ENCODE measurements at places on chromosomes 2 and 18.

DNA sequence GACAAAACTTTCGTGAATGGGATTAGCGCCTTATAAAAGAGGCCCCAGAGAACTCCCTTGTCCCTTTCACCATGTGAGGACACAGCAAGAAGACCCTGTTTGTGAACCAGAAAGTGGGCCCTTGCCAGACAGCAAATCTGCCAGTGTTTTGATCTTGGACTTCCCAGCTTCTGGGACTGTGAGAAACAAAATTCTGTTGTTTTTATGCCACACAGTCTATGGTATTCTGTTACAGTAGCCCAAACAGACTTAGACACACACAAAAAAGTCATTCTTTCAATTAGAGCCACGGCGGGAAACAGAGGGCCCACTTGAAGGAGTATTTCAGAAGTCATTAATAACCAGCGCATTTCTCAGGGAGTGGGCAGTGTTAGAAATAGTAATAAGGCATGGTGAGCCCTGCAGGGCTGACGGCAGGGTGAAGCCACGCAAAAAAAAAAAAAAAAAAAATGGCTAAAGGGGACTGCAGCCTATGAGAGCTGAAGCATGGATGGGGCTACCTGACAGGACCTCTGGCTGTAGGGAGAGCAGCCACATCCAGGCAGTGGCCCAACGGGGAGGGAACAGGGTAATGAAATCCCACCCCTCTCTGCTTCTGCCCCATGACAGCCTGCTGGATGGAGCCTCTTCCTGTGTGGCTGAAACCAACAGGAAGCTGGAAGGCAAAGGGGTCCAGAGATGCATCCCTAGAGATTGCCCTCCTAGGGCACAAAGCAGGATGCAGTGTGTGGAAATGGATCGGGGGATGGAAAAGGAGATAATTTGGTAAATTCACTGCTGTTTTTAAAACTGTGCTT, 189.3 kb downstream of the KCNS3 start:
- DNase-seq = no peak

- no peak for DNase-seq
These were observed 115.8 kb upstream of the PDE1A start for GRCh38 chr2:182542501-182543258.

DNA sequence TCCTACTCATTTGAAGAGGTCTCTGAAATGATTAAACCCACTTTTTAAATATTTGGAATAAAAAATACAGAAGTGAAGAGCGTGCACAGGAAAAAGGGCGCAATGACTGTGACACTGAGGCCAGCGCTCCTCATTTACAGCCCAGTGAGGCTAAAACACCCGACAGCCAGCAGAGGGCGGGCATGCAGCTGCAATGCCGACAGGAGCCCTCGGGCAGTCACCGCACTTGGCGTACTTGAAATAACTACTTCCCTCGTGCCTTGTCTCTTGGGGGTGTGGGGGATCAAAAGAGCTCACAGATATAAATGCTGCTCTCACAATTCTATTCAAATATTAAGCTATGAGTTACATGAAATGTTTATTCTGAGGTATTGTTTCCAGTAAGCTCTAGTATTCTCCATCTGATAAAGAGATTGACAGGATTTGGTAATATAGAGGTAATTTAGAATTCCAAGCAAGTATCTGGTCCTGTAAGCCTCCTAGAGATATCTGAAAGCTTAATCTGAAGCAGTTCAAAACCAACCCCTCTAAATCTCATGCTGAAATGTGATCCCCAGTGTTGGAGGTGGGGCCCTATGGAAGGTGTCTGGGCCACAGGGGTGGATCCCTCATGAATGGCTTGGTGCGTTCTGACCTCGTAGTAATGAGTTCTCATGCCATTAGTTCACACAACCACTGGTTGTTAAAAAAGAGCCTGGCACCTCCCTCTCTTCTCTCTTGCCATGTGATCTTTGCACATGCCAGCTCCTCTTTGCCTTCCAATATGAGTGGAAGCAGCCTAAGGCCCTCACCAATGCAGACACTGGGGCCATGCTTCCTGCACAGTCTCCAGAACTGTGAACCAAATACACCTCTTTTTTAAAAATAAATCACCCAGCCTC, 93.6 kb downstream of the ZAP70 start:
- peak; percentile 42 for DNase-seq

- DNase-seq = no peak
These were observed 626.7 kb downstream of the LRRTM4 start for GRCh38 chr2:76895469-76895868.

DNA sequence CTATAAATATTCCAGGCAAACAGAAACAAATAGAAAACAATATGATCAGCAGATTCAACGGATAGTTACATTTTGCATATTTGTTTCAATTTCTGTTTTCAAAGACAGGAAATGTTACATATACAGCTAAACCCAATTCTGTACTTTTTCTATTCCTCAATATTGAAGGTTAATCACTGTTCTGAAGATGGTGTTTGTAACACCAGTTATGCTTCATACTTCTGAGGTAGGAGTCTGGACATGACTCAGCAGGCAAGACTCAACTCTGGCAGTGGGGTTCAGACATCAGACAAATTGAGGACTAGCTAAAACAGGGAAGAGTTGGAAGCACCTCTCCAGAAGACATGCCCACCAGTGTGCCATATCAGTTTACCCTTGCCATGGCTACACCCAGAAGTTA, 16.6 kb downstream of the SERPINB13 start:
- DNase-seq = no peak

DNA sequence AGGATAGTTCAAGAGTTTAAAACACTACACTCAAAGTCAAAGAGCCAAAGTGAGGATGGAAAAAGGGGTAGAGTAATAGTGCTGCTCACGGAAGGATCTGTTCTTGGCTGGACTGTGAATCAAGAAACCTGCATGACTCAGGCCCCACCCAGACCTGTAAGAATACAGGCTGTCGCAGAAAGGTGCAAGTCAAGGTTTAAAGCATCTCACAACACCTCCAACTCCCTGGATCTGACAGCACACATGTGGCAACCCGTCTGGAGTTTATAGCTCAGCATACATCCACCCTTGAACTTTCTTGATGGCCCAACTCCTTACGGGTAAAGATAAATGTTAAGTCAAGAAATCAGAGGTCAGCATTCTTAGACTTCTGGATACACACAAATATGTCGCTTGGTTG, 6.3 kb downstream of the KIAA2012 start:
- DNase-seq = no peak

- DNase-seq = no peak
These were observed 33.4 kb upstream of the PNO1 start for GRCh38 chr2:68124321-68124720.

DNA sequence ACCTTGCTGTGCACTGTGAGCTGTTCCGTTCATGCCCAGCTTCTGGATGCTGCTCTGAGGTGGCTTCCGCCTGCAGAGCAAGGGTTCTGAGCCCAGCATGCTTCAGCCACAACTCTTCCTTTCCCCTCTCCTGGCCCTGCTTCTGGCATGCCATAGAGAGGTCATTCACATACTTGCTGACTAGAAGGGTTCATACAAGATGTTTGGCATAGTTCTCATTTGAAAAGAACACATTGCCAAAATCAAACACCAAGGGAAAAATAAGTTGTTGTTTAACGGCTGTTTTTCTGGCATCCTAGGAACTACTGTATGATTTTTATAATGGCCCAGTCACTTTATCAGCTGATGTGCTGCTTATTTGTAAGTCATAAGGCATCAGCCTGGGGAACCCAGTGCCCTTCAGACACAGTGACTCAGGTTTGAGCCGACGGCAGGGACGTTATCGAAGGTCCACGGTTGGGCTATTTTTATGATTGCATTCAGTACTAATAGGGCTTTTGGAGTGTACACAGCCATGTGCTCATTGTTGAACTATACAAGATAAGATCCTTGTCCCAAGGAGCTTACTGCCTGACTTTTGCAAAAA, 53.9 kb upstream of the CTAGE1 start:
- DNase-seq = no peak

DNA sequence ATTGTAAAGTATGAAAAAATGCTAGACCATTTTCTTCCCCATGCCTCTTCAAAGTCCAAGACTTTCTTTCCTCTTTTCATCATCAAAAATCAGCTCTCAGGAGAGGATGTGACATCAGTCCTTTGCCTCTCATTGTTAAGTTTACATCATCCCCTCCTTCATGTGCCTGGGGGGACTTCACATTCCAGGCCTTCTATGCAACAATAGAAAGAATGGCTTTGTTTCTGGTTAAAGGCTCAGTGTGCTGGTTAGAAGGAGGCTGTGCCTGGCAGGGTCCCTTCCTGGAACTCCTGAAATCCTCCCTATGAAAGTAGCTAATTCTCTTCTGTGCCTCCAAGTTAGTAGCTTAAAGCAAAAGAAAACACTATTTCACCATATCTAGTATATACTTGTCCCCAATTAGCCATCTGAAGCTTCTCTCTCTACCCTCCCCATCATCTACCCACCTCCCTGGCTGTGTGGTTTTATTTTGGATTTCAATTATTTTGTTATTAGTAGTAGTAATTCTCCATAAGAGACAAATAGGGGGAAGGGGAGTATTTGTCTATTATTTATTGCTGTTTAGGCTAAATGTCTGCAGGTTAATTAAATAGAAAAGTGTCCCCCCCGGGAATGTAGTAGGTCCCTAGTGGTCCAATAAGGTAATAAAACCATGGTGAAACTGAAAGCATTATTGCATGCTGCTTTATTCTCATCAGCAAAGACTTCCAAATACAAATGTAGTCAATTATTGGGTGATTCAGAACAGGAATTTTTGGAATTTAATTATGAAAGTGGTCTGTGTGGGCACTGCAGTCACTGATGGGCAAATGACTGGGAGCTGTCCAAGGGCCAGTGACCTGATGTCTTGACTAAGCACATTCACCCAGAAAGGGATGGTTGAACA, 69.0 kb downstream of the CPO start:
- DNase-seq = no peak

DNA sequence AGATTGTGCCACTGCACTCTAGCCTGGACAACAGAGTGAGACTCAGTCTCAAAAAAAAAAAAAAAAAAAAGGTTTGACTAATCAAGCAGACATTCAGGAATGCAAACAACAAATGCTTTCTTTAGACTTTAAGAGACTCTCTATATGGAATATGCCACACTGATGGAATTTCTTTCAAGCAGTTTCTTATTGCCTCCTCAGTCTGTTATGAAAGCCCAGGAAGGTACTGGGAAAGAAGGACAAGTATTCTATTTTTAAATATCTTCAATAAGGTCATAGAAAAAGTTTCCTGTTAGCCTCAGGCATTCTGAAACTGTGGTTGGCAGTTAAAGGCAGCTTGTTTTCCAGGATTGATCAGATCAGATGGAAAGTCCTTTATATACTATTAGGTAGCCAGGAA, 241.6 kb downstream of the PIK3C3 start:
- DNase-seq = no peak

- DNase-seq = no peak
These were observed 11.4 kb downstream of the FLACC1 start for GRCh38 chr2:201345625-201346213.

- DNase-seq = no peak
These were observed 1573.5 kb upstream of the ACVR2A start for GRCh38 chr2:146271131-146271831.

GRCh38 chr2:142769761-142770160, 107.7 kb upstream of the KYNU start:
- no peak for DNase-seq

DNA sequence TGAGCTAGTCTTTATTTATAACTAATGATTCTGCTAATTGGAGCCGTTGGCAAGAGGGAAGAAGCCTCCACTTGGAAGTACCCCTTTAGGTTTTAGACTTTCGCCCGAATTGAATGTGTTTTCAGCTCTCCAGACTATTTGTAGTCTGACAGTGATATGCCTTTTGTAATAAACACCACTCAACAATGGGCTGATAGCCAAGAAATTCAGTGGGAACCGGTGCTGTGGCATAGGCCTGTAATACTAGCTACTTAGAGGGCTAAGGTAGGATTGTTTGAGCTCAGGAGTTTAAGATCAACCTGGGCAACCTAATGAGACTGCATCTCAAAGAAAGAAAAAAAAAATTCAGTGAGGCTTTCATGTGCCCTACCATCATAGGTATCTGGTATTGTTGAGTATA, 13.6 kb upstream of the ZSCAN30 start:
- peak; percentile 82 for DNase-seq

GRCh38 chr2:182240862-182241371, 185.9 kb downstream of the PDE1A start:
- DNase-seq = no peak

DNA sequence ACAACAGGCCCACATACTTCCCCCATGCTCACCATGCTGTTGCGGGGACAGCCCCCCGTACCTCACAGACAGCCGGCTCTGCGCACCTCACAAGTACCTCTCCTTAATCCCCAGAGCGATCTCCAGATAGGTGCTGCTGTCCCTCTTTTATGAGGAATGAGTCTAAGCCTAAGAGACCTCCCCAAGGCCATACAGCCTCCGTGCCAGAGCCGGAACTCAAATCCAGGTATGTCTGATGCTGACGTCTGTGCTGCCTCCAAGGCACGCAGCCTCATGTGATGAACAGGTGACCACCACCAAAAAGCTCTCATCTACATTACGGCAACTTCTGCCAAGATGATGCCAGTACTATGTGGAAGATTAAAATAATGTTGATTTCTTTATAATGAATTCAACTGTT, 85.2 kb downstream of the EIPR1 start:
- DNase-seq = no peak

DNA sequence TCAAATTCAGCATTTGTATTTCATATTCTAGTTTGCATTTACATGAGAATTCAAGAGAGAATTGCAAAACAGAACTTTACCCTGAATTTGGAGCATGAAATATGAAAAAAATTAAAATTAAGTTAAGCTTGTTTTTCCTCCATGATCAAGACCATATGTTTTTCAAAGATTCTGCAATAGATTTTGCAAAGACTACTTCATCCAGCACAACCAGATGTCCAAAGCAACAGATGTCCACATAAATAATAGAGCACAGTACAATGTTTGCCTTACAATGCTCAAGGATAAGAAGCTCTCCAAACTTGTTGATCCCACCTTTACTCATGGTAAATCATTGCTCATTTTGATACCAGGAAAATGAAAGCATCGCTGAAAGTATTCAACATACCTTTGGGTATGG, 25.6 kb downstream of the FAP start:
- no peak for DNase-seq

DNA sequence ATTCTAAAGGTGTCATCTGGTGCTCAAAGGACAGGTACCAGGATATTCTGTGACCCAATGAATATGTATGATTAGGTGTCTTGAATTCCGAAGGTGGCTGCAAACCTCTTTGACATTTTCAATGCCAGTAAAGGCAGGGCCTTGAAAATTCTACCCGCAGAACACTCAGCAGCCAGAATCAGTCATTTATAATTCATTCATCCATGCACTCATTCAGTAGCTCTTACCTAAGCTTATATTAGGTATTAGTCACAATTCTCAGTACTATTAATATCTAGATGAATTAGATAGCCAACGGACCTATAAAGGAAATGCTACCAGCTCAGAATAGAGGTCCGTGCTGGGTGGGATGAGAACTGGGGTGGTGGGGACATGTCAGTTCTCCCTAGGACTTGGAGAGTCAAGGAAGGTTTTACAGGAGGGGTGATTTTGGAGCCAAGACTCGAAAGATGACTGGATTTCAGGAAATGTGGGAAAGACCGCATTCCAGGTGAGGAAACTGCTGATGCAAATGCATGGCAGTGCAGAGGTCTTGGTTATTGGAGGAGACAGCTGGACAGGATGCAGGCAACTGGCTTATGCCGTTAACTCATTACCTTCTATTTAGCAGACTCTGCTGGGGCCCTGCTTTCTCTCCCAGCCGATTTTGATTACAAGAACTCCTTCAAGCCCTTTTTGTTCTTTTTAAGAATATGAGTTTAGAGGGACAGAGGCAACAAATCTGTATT, 7.2 kb downstream of the TRIB2 start:
- DNase-seq = no peak

All from NCI-H1105 (cell line).